Heart right ventricle (tissue), 16 donors: ENCODE measurements at places on chromosomes 16 and 17. TPM values are rescaled to one million over a fixed set of nuclear protein-coding genes. Genes with fewer than 3 reads are reported as not detected.

QPRT gene
- total RNA-seq = 27.8 TPM

SEZ6L2 gene
- 1.2 TPM for total RNA-seq

JMJD8 gene
- total RNA-seq = 42.1 TPM

ACSM2B gene
- not detected for total RNA-seq

LGALS9B gene
- total RNA-seq = not detected

IL17C gene
- not detected for total RNA-seq

SKAP1 gene
- 0.74 TPM for total RNA-seq

DNA sequence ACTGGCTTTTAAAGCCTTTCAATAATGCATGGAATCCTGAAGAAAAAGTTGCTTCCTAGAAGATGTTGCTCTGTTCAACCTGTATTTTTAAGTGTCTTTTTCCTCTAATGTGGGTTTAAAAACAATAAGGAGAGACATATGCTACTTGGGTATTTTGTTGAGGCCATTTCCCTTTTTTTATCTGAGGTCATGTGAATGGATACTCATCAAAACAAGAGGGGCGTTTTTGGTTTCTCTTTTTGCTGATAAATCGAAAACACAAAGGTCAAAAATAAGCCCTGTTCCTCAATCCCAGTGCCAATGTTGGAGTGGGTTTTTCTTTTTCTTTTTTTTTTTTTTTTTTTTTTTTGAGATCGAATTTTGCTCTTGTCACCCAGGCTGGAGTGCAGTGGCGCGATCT, 468.0 kb upstream of the RBFOX1 start:
- no peak for DNase-seq

DNA sequence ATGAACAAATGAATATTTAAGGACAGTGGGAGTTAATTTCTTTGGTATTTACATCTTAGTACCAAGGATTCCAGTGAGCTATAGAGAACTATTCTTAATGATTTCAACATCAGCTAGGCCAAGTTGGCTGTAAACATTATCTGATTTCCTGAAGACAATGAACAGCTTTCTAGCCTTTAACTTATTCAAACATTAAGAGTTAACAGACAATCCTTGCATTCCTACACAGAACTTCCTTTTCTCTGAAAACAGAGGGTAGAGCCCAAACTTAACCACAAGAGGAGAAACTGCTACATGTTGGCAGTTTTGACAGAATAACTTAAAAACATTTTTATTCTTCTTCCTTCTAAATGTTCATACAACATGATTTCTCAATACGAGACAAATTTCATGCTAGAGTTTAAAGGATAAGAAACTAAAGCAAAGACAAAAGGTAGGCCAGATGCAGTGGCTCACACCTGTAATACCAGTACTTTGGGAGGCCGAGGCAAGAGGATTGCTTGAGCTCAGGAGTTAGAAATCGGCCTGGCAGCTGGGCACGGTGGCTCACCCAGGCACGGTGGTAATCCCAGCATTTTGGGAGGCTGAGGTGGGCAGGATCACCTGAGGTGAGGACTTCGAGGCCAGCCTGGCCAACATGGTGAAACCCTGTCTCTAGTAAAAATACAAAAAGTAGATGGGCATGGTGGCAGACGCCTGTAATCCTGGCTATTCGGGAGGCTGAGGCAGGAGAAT, 4.4 kb downstream of the CRLF3 start:
- DNase-seq = no peak

DNA sequence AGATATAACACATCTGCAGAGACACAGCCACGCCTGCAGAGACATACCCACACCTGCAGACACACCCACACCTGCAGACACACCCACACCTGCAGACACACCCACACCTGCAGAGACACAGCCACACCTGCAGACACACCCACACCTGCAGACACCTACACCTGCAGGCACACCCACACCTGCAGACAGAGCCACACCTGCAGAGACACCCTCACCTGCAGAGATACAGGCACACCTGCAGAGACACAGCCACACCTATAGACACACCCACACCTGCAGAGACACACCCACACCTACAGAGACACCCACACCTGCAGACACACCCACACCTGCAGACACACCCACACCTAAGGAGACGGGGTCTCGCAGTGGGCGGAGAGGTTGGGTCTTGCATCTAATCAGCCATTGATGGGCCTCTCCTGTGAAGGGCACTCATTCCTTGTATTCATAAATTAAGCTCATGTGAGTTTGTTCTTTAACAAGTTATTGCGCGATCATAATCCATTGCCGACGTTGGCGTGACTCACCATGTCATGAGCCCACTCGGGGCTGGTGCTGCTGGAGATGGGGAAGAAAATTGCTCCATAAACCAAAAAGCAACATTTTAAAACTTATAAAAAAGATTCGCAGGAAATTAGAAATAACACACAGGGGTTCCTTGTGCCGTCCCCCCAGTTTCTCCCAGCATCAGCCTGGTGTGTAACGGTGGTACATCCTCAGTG, 28.9 kb upstream of the CDH15 start:
- DNase-seq = no peak

DNA sequence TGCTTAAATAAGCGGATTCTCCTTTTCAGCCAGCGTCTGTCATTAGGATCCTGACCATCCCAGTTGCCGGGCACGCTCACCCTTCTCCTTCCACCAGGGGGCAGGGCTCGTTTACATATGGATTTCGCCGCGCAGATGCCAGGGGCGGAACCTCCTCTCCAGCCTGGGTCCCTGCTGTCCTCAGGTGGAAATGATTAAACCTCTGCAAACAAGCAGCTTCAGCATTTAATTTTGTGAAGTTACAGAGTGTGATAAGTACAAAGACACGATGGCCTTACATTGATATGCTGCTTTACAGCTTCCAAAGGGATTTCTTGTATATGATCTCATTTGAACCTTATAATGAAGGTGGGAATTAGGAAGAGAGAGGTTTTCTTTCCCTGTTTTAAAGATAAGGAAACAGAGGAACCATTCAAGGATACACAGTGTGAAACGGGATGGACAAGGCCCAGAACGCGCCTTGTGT, 3.9 kb upstream of the KRT28 start:
- peak; percentile 71 for DNase-seq

DNA sequence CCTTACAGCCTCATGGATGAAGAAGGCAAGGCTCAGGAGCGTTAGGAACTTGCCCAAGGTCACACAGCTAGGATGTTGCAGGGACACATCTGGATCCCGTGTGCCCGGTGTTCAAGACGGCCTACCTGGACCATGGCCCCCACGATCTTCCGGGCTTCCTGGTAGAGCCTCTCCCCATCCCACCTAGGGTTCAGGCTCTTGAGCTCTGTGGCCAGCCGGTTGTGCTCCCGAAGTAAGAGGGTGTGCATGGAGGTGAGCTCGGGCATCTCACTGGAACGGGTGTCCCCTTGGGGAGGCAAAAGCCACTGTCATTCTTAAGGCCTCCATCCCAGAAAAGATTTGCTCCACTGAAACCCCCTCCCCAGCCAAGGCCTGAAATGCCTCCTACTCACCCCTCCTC, 5.3 kb downstream of the MPO start:
- no peak for DNase-seq

DNA sequence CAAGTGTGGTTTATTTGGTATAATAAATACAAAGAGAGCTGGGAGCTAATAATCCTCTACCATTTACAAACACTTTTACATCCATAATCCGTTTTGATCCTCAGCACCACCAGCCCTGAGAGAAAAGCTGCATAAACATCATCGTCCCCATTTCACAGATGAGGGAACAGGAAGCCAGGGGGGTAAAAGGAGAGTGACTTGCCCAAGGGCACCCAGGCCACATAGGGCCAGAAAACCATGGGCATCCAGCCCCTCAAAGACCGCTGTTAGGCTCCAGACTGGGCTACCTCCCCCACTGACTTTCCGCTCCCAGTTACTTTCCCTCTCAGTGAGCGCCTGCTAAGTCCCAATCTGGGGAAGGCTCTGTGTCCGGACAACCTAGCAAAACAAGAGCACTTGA, 6.7 kb downstream of the STX1B start:
- no peak for DNase-seq

DNA sequence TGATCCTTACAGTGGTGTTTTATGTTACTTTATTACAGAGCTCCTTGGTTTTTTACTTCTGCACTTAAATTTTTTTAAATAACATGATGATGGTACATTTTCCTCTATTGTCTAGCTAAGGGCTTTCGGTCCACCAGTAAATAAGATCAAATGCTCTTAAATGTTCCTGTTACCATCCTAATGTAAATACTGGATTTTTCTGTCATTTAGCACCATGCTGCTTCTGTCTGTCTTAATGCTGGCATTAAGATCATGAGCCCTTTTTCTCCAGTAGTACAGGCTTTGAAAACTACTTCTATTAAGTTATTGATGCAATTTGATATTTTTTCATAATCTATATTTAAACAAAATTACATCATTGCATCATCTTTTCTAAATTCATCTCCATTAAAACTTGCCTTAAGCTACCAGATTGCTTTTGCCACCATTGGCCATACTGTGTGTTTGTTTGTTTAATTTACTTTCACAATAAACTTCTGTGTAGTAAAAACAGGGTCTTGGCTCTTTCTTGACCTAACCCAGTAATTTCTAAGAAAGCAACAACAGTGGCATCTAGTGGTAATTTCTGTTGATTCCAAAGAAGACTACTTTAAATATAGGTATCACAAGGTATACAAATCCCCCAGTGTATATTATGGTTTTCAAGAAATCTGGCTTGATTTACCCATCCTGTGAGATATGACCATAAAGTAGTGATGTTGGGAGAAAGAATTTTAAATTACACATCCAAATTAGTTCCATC, 9.0 kb upstream of the PHAF1 start:
- DNase-seq = no peak

DNA sequence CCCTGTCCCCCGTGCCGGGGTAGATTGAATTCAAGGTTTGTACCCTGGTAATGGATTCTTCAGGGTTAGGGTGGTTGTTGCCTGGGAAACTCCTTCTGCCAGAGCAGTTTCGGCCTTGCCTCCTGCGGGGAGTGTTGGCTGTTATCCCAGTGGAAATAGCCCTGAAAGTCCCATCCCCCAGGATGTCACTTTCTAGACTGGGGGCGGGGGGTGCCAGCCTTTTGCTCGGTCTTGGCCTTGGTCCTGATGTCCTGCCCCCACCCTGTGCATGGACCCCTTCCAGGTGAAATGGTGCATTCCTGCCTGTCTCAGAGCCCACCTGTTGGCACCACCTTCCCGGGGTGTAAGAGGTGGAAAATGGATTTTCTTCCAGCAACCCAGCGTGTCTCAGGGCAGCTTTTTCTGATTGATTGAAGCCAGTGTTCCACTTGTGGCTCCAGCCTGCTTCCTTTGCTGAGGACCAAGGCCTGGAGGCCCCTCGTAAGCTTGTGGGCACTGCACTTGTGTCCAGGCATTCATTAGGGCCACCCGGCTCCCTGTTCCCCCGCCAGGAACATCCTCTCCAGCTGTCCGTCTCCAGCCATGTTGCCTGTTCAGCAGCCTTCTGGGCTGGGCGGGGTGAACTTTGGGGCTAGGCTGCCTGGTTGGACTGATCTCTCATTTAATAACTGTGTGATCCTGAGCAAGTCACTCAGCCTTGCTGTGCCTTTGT, 25.6 kb downstream of the MGAT5B start:
- no peak for DNase-seq

DNA sequence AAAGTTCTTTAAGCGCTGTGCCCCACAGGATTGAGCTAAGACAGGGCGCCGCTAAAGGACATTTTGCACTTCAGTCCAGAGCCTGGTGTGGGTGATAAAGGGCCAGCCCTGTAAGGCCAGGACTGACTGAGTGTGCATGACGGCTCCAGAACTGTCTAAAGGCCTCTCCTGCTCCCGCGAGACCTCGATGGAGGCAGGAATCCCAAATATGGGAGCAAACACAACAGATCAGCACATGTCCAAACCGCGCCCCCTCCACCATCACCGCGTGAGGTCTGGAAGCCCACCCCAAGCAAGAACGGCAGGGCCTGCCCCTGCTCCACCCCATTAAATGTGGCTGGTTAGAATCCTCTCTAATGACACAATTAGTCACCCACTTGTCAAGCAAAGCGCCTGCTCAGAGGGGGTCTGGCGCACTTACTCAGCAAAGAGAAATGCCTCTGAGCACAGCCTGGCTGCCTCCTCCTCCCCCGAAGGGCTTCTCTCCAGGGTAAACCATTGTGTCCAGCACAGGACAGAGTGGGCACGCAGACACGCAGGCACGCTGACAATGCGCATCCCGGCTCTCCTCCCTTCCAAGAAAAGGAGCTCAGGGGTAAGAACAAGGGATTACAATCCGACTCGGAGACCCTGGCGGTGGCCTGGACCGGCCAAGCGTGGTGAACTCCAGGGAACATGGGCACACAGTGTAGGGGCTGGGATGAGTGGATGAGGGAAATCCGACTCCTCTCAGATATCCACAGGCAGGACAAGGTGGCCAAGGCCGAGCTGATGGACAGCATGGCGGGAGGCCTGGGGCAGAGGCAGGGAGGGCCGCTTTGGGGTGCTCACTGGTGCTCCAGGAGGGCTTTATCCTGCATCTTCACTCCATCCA, 1.5 kb downstream of the MXRA7 start:
- DNase-seq = peak; percentile 82

- no peak for DNase-seq
These were observed 33.4 kb downstream of the RBFOX1 start for GRCh38 chr16:7366041-7366440.

DNA sequence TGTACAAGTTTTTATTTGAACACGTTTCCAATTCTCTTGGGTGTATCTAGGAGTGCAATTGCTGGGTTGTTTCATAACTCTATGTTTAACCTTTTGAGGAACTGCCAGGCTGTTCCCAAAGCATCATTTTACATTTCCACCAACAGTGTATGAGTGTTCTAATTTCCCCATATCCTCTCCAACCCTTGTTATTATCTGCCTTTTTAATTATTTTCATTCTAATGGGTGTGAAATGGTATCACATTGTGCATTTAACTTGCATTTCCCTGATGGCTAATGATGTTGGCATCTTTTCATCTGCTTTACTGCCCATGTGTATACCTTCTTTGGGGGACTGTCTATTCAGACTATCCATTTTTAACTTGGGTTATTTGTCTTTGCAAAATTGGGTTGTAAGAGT, 104.2 kb downstream of the USP31 start:
- DNase-seq = no peak

DNA sequence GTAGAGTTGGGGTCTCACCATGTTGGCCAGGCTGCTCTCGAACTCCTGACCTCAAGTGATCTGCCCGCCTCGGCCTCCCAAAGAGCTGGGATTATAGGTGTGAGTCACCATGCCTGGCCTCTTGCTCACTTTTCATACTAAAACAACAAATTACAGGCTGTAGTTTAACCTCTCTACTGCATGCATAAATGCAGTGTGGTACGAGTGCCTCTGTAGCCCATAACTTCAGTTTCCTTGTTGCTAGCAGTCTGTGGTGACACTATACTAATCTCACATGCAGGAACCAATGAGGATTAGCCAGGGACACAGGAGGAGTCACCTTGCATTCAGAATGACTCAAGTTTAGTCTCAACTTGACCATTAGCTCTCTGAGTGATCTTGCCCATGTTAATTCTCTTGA, 20.1 kb downstream of the HMOX2 start:
- no peak for DNase-seq
